Naive B cell (primary cell): ENCODE measurements at places on chromosomes 3 and 15.

- no peak overlapping the region for H3K27ac ChIP-seq
- H3K4me1 ChIP-seq, result no peaks in the 10 kb centered on the region
- no peaks in the 10 kb centered on the region for H3K36me3 ChIP-seq
- DNase-seq, result no peak
Measured at GRCh38 chr3:29236146-29236840, 44.6 kb upstream of the RBMS3 start.

DNA sequence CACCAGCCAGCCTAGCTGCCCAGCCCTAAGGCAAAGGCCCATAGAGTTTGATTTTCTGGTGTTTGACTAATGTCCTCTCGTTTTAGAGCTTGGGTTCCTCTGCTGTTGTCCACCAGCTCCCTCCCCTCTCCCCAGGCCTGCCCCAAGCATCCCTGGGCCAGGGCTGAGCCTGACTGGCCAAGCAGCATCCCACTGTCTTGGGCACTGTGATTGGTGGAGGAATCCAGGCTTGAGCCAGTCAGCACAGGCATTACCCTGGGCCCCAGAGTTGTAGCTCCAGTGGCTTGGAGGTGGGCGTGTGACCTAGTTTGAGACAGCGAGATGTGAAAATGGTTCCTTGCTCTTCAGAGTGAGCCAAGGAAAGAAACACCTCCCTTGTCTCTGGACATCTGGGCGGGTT, 155.3 kb upstream of the MEF2A start:
- H3K27me3 ChIP-seq, result no peaks in the 10 kb centered on the region
- no peak overlapping the region for H3K27ac ChIP-seq
- DNase-seq, result no peak
- peaks cover 23% of the 10 kb centered on the region for H3K4me1 ChIP-seq
- no peak overlapping the region for H3K4me3 ChIP-seq

GRCh38 chr15:25905140-25905539, 42.0 kb upstream of the ATP10A start:
- H3K27me3 ChIP-seq, result no peaks in the 10 kb centered on the region
- DNase-seq, result no peak
- H3K4me3 ChIP-seq, result no peak overlapping the region
- no peaks in the 10 kb centered on the region for H3K4me1 ChIP-seq
- no peaks in the 10 kb centered on the region for H3K36me3 ChIP-seq

- H3K36me3 ChIP-seq, result no peaks in the 10 kb centered on the region
- H3K27me3 ChIP-seq, result peaks cover 83% of the 10 kb centered on the region
Measured at GRCh38 chr15:96331144-96331944, 844 bp downstream of the NR2F2 start.

DNA sequence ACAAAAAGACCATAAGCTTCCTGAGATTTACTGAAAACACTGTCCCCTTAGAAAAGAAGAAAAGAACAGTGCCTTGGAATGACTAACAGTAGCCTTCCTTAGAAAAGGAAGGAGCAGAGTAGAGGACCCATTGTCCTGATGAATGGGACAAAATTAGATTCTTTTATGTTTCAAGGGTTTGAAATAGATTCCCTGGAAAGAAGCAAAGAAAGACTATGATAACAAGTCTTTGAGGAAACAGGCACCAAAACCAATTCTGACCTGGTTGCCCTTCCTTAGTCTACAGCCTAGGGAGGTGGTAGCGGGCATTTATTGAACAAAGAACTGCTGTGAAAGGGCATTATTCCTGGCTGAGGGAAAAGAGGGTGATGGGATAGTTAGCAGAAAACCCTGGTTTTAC, 1024.8 kb downstream of the TBL1XR1 start:
- no peak overlapping the region for H3K4me3 ChIP-seq
- no peaks in the 10 kb centered on the region for H3K4me1 ChIP-seq
- no peaks in the 10 kb centered on the region for H3K27me3 ChIP-seq
- H3K27ac ChIP-seq, result no peak overlapping the region
- no peak for DNase-seq

DNA sequence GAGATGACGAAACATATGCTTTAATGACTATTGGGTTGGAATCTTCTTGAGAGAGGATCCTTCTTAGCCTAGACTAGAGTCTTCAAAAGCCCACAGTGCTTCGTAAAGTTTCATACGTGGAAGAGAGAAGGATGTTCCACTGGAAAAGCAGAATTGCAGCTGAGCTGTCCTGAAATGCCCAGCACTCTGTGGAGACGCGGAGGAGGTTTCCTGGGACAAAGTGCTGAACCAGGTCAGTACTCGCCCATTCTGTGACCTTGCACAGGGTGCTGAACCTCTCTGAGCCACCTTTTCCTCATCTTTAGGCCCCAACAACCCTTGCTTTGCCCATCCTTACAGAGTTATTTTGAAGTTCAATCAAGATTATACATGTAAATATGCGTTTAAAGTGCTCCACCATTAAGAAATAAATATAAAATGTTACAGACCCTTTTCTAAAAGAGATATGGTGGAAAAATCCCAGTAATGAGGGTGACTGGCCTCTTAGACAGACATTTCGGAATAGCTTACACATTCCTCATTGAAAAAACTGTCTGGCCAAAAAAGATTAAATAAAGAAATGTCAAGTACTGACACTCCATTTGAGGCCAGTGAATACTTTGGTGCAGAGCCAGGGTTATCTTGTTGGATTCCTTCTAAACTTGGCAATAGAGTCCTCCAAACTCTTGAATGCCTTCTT, 4.2 kb upstream of the MAGEF1 start:
- H3K27me3 ChIP-seq, result no peaks in the 10 kb centered on the region
- H3K27ac ChIP-seq, result no peak overlapping the region
- DNase-seq, result no peak

- no peak for DNase-seq
- no peak overlapping the region for H3K27ac ChIP-seq
- no peaks in the 10 kb centered on the region for H3K36me3 ChIP-seq
- H3K27me3 ChIP-seq, result peaks cover 8% of the 10 kb centered on the region
Measured at GRCh38 chr3:57948781-57949242, 59.4 kb upstream of the FLNB start.

DNA sequence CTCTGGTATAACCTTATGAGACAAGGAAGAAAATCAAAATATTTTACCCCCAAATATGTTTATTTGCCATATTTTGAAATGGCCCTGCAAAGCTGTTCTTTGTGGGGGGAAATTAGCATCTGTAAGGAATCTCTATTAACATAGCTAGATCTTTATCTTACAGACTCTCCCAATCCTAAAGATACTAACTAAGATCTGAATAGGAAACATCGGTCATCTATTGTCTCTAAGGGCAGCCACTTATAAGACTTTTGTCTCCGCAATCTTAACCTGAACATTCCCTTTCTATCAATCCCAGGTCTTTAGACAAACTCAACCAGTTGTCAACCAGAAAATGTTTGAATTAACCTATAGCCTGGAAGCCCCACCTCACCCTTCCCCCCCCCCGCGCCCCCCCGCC, 21.2 kb downstream of the UMPS start:
- H3K4me3 ChIP-seq, result no peak overlapping the region
- no peak for DNase-seq
- H3K4me1 ChIP-seq, result no peaks in the 10 kb centered on the region
- no peak overlapping the region for H3K27ac ChIP-seq
- peaks cover 14% of the 10 kb centered on the region for H3K27me3 ChIP-seq

- H3K4me1 ChIP-seq, result peaks cover 7% of the 10 kb centered on the region
- H3K4me3 ChIP-seq, result no peak overlapping the region
- no peak for DNase-seq
- no peak overlapping the region for H3K27ac ChIP-seq
- no peaks in the 10 kb centered on the region for H3K27me3 ChIP-seq
Measured at GRCh38 chr15:53534105-53534839, 225.2 kb downstream of the WDR72 start.

- peak overlapping the region; percentile 92 for H3K27ac ChIP-seq
- H3K27me3 ChIP-seq, result peaks cover 82% of the 10 kb centered on the region
- no peak for DNase-seq
Measured at GRCh38 chr3:138944929-138945708, 1.8 kb downstream of the FOXL2 start.
